RKO (cell line): ENCODE measurements at places on chromosomes 11 and 22.

- no peak for DNase-seq
Measured at GRCh38 chr11:134497586-134497985, 85.5 kb upstream of the B3GAT1 start.

- DNase-seq, result no peak
Measured at GRCh38 chr22:44127356-44127755, 53.4 kb upstream of the PARVG start.

- DNase-seq, result no peak
Measured at GRCh38 chr11:69920345-69921127, 101.3 kb upstream of the FGF3 start.

DNA sequence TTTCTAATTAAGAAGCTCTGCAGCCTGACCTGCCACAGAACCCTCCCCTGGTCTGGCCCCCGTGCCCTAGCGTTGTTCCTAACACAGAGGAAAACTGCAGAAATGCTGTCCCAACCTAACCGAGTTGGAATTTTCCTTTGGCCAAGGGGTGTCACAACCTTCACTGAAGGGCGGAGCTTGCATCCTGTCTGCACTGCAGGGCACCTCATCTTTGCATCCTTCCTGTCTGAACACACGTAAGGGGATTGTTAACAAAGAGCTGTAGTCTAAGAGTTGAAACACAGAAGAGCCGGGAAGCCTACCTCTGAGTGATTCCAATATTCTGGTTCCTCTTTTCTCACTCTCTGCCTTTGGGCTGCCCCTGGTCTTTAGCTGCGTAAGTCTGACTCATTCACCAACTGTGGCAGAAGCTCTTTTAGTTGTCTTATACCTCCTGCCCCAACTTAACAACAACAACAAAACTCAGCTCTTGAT, 1.6 kb downstream of the DIXDC1 start:
- peak; percentile 15 for DNase-seq

DNA sequence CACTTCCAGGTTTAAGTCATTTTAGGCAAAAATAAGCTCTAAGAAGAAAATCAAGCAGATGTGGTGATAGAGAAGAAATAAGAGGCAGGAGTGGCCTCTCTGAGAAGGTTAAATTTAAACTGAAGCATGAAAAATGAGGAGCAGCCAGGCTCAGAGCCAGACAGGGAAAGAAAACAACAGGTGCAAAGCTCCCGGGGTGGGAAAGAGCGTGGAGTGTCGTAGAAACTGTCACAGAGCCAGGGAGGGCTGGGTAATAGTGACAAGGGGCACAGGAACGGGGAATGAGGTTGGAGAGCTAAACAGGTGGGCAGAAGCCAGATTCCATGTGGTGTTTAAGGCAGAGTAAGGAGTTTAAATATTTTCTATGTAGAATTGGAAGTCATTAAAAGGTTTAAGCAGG, 132.1 kb upstream of the BLID start:
- DNase-seq, result no peak

GRCh38 chr11:45344028-45344427, 57.9 kb upstream of the SYT13 start:
- no peak for DNase-seq

DNA sequence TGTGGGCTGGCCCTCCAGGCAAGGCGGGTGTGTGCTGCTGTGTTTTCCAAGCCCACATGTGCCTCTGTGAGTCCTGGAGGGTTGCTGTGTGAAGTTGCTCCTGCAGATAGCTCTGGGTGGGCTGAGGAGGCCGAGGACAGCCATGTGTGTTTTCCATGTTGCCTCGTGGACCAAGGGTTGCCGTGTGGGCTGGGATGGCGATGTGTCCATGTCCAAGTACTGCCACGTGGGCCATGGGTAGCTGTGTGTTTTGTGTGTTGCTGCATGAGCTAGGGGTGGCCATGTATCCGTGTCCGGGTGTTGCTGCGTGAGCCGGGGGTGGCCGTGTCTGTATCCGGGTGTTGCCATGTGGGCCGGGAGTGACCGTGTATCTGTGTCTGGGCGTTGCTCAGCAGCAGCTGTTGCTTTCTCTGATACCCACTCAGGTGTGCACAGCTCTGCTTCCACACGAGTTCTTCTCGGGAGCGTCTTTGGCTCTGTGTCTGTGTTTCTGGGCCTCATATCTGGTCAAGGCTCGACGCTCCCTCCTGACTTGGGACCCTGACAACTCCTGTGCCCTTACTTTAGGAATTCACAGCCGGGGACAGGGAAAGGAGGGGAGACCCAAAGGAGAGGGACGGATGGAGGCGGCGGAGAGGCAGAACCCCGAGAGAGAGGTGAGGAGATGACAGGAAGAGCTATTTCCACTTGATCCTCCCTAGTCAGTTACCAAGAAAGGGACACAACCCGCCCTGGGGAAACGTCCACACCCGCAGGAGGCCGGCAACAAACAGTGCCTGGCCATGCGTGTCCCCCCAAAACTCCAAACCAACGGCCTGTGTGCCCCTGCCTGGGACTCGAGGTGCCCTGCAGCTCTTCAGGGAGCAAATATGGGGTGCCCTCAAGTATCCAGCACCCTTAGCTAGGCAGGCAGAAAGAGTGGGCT, 83.1 kb downstream of the PHF21B start:
- no peak for DNase-seq

- no peak for DNase-seq
Measured at GRCh38 chr11:117011541-117011898, 86.7 kb downstream of the SIK3 start.

DNA sequence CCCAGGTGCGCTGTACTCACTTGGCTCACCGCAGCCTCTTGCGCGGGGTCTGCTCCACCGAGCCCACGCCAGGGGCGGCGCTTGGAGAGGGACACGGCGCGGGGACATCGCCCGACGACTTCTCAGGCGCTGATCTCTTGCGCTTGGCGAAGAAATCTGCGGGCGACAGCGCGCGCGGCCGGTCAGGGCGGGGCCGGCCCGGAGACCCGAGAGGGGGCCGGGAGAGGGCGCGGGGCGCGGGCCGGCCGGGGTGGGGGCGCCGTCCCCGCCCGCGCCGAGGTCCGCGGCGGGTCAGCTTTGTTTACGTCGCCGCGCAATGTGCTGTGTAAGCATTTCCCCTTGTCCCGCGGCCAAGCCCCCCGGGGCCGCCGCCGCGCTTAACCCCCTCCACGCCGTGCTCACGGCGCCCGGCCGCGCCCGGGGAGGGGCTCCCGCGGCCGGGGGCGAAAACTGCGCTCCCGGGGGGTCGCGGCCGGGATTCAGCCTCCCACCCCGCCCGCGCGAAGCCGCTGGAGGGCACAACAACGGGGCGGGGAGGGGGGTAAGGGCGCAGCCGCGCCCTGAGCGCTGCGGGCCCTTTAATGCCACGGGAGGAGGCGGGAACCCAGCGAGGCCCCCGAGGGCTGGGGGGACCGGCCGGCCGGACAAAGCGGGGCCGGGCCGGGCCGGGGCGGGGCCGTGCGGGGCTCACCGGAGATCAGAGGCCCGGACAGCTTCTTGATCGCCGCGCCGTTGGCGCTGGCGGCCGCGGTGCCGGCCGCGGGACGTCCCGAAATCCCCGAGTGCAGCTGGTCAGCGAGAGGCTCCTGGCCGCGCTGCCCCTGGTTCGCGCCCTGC, 1.4 kb downstream of the CDKN1C start:
- DNase-seq, result no peak
